ENCODE measurements at places on chromosomes 6 and 20. TPM values are rescaled to one million over a fixed set of nuclear protein-coding genes. Genes with fewer than 3 reads are reported as not detected.

The GPR63 gene
- total RNA-seq = 0.32 TPM

The LPA gene
- total RNA-seq = 0.07 TPM

The POPDC3 gene
- total RNA-seq = 27.8 TPM

The SPATA25 gene
- 0.71 TPM for total RNA-seq

The PFDN6 gene
- total RNA-seq = 113 TPM

The TCP11 gene
- total RNA-seq = not detected

The GJA1 gene
- 69.8 TPM for total RNA-seq

The TAB2 gene
- 28.7 TPM for total RNA-seq

The SRSF6 gene
- total RNA-seq = 110 TPM

The ANKRD66 gene
- not detected for total RNA-seq

The PI16 gene
- not detected for total RNA-seq

The TBX18 gene
- 16.0 TPM for total RNA-seq
